ENCODE measurements at places on chromosomes 3 and 15. TPM values are rescaled to one million over a fixed set of nuclear protein-coding genes. Genes with fewer than 3 reads are reported as not detected.

GRCh38 chr3:178385280-178385952, 150.8 kb upstream of the KCNMB2 start:
- no peaks in the 10 kb centered on the region for H3K36me3 ChIP-seq
- peaks cover 37% of the 10 kb centered on the region for H3K4me1 ChIP-seq
- H3K27ac ChIP-seq, result no peak overlapping the region
- no peak for DNase-seq

GRCh38 chr15:81357180-81357686, 16.8 kb downstream of the TMC3 start:
- no peaks in the 10 kb centered on the region for H3K36me3 ChIP-seq
- no peak for DNase-seq
- no peaks in the 10 kb centered on the region for H3K27me3 ChIP-seq
- no peaks in the 10 kb centered on the region for H3K4me1 ChIP-seq
- no peak overlapping the region for H3K27ac ChIP-seq

DNA sequence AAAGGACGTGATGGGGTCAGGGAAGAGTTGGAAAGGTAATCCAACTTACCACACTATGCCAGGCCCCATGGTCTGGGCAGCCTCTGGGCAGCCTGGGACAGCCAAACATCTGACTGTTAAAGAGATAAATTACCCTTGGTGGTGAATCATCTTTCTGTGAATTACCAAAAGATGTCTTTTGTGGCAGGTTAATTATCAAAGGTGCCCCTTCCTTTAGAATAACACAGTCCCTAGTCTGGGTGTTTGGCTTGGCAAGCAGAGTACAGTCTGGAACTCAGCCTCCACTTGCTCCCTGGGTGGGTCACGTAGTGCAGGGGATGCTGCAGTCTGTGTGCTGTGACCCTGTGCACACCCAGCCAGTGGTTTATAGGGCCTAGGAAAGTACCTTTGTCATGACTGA, 113.1 kb downstream of the ZNF621 start:
- DNase-seq, result no peak
- H3K27ac ChIP-seq, result no peak overlapping the region
- no peak overlapping the region for H3K4me3 ChIP-seq
- no peaks in the 10 kb centered on the region for H3K36me3 ChIP-seq
- no peaks in the 10 kb centered on the region for H3K4me1 ChIP-seq

GRCh38 chr3:144692488-144692887, 720.9 kb downstream of the DIPK2A start:
- H3K4me1 ChIP-seq, result no peaks in the 10 kb centered on the region
- no peak overlapping the region for H3K4me3 ChIP-seq
- no peak overlapping the region for H3K27ac ChIP-seq
- no peak for DNase-seq
- no peaks in the 10 kb centered on the region for H3K36me3 ChIP-seq

- no peak for DNase-seq
- no peak overlapping the region for H3K4me3 ChIP-seq
- H3K27me3 ChIP-seq, result no peaks in the 10 kb centered on the region
Observed at GRCh38 chr3:149604125-149604875, 53.5 kb downstream of the WWTR1 start.

DNA sequence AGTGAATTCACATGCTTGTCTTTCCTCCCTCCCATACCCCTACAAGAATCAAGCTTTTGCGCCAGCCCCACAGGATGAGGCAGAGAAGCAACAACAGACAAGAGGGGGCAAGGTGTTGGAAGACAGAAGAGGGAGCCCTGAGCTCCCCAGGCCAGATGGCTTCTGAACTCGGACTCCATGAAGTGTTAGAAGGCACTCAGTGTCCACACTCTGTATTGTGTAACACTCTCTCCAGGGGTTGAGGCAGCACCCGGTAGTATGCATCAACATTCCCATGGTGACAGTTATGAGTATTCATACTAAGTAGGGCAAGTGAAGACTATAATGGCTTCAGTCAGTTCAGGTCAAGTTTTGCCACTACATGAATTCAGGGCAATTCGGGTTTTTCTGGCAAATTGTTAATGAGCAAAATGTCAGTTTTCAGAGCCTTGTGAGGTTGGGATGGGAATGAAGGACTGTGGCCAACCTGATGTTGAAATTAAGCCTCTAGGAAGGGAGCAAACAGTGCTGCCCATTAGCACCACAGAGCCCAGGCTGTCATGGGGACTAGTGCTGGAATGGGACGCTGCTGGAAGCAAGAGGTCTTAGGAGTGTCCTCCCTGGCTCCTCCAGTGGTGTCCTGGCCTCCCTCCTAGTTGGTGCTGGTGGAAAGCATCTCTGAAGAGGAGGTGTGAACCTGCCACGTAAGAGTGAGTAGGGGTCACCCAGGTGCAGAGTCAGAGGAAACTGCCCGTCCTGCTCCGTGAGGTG, 79.4 kb downstream of the KLF15 start:
- DNase-seq, result no peak
- no peak overlapping the region for H3K4me3 ChIP-seq
- no peak overlapping the region for H3K27ac ChIP-seq
- no peaks in the 10 kb centered on the region for H3K4me1 ChIP-seq
- no peaks in the 10 kb centered on the region for H3K36me3 ChIP-seq
- H3K27me3 ChIP-seq, result no peaks in the 10 kb centered on the region

DNA sequence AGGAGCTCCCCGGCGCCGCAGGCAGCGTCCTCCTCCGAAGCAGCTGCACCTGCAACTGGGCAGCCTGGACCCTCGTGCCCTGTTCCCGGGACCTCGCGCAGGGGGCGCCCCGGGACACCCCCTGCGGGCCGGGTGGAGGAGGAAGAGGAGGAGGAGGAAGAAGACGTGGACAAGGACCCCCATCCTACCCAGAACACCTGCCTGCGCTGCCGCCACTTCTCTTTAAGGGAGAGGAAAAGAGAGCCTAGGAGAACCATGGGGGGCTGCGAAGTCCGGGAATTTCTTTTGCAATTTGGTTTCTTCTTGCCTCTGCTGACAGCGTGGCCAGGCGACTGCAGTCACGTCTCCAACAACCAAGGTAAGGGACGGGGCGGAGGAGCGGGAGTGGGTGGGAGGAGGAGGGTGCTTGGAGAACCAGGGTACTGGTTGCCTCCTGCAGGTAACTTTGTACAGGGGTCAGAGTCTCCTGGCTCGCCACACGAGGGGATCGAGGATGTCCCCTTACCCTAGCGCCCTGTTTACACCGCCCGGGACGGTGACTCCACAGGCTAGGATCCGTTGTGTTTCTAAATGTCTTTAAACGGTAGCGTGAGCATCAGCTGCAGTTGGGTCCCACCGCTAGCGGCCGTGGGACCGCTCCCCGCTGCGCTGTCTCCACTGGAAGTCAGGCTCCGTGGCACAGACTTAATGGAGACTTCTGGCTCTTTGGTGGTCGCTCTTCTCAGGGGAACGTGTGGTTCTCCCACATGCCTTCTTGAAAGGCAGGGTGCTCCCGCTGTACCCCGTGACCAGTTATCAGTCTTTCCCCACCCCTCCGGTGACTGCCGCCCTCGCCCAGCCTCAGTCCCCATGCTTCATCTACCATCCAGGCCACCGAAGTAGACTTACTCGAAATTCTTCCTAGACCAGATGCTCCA, 515 bp downstream of the EPHA6 start:
- no peak overlapping the region for H3K27ac ChIP-seq
- peak; percentile 6 for DNase-seq
- peaks cover 46% of the 10 kb centered on the region for H3K27me3 ChIP-seq
- no peak overlapping the region for H3K4me3 ChIP-seq
- peaks cover 3% of the 10 kb centered on the region for H3K4me1 ChIP-seq

The SLC4A7 gene
- total RNA-seq, result 87.1 TPM

The ZKSCAN7 gene
- total RNA-seq, result 3.7 TPM

The ALDH1A2 gene
- 15.3 TPM for total RNA-seq
